ENCODE measurements at places on chromosomes 2 and 18.

DNA sequence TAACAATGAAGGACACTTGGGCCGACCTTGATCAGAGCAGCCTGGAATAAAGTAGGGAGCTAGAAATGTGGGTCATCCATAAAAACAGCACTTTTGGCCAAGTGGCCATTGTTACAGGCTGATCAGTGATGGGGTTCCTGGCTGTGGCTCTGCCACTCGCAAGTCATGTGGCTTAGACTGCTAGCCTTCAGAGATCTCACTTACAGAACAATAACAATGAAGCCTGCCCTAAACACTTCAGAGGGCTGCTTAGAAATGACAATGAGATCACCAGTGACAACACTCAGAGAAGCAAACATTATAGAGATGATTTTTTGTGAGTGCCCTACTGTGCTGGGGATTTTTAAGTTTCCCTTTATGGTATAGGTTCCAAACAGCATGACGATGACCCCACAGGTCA lies 107.9 kb upstream of the LMAN1 start:
- DNase-seq: no peak

DNA sequence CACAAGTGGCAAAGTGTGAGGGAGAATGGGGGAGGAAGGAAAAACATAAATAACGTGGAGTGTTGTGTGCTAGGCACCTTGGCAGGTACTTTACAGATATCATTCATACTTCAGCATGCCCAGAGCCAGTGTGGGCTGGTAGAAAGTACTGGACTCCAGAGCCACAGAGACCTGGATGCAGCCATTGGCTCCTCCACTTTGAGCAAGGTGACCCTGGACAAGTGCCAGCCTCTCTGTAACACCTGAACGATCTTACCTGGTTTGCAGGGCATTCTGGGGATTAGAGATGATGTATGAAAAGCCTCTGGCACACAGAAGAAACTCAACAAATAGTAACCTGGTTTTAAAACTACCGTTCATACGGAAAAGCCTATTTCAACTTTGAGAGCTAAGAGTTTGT lies 6.3 kb downstream of the LOXHD1 start:
- no peak for DNase-seq

DNA sequence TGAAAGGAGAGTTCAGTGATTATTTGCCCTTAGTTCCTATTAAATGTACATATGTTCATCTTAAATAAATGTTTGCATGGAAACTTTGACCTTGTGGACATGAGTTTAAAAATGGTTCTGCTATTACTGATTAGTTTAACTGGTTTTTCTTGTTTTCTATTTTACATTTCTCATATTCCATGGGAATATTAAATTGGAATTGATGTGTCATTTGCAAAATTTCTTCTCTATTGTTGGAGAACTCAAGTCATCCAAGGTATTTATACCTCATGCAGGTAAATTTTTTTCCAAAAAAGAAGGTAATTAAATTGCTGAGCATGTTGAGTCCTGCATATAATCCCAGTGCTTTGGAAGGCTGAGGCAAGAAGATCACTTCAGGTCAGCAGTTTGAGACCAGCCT lies 45.4 kb upstream of the APCDD1 start:
- DNase-seq: no peak

- no peak for DNase-seq
These were observed 816.2 kb downstream of the NRXN1 start for GRCh38 chr2:50215736-50216135.

DNA sequence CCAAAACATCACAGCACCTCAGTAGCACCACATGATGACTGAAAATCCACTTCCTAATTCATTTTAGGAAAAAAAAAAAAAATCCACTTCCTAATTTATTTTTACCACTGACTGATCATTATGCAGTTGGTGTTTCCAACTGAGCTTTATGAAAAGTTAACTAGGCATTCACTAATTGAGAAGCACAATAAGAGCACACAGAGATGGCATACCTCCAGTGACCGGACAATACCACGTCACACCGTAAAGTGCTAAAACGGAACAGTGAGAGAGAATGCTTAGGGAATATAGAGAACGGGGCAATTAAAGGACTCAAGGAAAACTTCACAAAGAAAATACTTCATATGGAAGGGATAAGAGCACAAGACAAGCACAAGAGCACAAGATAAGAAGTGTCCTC lies 212.5 kb downstream of the NBAS start:
- DNase-seq: no peak

DNA sequence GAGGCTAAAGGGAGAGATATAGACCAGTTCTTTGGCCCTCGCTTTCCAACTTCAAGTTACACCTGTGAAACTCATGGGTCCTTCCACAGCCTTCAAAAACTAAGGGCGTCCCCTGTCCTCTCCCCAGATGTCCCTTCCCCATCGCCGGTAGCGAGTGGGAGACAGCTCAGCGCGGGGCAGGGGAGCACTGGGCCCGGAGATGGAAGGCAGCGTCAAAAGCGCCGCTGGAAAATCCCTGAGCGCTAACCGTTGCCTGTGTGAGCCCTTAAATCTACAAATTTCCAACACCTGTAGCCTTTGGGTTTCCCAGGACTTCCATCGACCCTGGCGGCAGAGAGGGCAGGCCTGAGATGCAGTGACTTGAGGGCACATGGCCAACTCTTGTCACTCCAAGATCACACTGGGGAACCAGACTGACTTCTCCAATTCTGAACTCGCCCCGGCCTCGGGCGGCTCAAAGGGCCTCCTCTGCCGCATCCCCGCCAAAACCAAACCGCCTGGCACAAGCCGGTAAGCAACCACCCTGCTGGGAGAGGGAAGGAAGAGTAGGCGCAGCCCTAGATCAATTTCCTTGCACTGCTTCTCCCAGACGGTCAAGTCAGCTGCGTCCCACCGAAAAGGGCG lies 879 bp upstream of the EPAS1 start:
- DNase-seq: no peak

Data from H54 (cell line).